Activated CD4-positive, alpha-beta T cell treated with anti-CD3 and anti-CD28 coated beads, Interleukin-2, Interleukin-6, amounts not matched to agents 100 ng/mL and 50 ng/mL, durations not matched to agents 16 hours and 8 hours (primary cell): ENCODE measurements at places on chromosomes 7 and 10.

GRCh38 chr10:52472406-52473146, 158.5 kb downstream of the DKK1 start:
- no peak for DNase-seq

DNA sequence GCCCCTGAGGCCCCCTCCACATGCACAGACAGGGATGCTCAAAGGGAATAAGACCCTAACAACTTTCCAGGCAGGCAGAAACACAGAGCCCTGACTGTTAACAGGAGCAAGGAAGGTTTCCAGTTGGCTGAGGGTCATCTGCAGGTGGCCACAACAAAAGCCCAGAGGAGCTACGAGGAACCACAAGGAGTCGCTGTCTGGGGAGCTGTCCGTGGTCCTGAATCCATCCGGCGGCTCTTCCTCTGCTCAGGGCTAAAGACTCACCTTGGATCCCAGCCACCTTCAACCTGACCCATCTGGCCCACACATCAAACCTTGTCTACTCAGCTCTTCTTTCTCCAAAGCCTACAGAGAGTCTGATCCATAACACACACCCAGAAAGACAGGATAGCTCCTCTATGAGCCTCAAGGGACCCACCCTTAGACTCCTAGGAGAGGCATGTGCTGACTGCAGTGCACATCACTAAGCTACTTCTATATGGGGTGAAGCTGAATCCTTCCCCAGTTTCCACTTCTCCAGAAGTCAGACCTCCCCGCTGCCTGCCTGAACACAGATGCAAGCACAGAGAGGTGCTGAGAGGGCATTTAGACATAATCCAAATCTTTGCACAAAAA, 104.0 kb downstream of the SLIT1 start:
- DNase-seq, result peak; percentile 64

DNA sequence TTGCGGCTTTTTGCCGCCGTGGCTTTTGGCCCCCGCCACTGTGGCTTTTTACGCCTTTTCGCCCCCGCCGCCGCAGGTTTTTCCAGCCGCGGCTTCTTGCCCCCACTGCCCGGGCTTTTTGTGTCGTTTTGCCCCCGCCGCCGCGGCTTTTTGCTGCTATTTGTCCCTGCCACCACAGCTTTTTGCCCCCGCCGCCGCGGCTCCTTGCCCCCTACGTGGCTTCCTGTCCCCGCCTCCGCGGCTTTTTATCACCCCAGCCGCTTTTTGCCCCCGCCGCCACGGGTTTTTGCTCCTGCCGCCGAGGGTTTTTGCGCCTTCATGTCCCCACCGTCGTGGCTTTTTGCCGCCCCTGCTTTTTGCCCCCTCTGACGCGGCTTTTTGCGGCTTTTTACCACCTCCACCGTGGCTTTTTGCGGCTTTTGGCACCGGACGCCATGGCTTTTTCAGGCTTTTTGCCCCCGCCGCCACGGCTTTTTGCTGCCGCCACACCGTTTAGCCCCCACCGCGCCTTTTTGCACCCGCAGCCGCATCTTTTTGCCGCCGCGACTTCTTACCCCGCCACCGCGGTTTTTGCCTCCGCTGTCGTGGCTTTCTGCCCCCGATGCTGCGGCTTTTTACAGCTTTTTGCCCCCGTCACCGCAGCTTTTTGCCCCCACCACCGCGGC, 637.0 kb downstream of the ZNF716 start:
- no peak for DNase-seq

- DNase-seq, result no peak
Observed at GRCh38 chr7:30864101-30864500, 47.6 kb upstream of the AQP1 start.

DNA sequence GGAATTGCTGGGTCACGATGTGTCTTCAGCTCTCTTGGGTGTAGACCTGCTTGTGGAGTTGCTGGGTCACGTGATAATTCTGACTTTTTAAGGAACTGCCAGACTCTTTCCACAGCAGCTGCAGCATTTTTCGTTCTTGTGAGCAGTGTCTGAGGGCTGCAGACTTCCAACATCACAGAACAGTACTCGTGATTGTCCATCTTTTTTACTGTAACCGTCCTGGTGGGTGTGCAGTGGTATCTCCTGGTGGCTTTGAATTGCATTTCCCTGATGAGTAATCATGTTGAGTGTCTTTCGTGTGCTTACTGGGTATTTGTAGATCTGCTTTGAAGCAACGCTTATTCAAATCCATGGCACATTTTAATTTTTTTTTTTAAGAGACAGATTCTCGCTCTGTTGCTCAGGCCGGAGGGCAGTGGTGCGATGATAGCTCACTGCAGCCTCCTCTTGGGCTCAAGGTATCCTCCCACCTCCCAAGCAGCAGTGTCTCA, 22.7 kb downstream of the INPP5A start:
- no peak for DNase-seq

DNA sequence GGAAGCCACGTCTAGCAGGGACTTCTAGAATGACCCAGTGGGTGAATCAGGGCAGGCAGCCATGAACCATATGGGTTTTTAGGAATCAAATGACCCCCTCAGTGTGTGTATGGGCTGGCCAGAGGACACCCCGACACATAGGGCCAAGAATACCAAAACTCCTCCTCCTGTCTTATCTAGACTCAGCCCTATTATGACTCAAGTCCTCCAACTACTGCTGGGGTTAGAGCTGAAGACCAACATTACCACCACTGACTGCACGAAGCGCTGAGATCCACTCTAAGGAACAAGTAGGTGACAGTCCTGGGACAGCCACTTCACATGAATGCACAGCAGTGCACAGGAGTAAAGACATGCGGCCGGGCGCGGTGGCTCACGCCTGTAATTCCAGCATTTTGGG, 11.5 kb upstream of the SVOPL start:
- no peak for DNase-seq

DNA sequence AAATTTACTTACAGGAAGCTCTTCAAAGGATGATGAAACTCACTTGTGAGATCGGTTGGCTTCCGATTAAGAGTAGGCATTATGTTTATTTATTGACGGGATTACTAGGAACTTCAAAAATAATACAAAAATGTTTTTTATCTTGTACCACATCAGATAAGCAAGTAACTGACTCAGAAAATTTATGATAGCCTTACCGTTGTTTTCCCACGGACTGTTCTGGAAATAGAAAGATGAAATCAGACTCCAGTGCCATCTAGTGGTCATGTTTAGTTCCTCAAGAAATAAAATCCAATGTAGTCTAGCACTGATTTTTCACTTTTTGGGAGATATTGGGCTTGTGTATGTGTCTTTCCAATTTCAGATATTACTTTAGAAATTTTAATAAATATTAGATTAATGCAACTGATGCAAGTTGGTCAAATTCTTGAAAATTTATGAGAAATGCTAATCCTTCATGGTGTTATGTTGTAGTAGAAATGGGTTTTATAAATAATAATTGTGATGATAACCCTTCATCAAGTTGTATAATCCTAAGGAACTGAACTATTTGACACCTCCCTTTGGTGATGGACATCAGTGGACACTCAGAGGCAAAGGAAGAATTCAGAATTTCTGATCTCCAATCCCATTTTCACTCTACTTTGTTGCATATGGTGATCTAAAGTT, 168.8 kb downstream of the TMEM26 start:
- peak; percentile 47 for DNase-seq

GRCh38 chr10:31343009-31343408, 24.0 kb downstream of the ZEB1 start:
- DNase-seq, result peak; percentile 79

DNA sequence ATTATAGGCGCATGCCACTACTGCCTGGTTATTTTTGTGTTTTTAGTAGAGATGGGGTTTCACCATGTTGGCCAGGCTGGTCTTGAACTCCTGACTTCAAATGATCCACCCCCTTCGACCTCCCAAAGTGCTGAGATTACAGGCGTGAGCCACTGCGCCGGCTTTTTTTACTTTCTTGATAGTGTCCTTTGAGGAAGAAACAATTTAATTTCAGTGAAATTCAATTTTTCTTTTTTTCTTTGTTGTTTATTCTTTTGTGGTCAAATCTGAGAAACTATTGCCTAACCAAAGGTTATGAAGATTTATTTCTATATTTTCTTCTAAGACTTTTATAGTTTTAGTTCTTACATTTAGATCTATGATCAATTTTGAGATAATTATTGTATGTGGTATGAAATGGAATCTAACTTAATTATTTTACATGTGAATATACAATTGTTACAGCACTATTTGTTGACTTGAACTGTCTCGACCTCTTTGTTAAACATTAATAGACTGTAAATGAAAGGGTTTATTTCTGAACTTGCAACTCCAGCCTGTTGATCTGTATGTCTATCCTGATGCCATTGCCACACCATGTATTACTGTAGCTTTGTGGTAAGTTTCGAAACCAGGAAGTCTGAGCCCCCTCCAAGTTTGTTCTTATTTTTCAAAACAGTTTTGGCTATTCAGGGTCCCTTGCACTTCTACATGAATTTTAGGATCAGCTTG, 19.8 kb upstream of the RASSF4 start:
- DNase-seq, result no peak

GRCh38 chr10:15849316-15849715, 11.0 kb downstream of the MINDY3 start:
- no peak for DNase-seq

- DNase-seq, result no peak
Observed at GRCh38 chr7:137937202-137937560, 64.7 kb downstream of the CREB3L2 start.

GRCh38 chr7:6178298-6179029, 94.0 kb downstream of the CYTH3 start:
- DNase-seq, result no peak

DNA sequence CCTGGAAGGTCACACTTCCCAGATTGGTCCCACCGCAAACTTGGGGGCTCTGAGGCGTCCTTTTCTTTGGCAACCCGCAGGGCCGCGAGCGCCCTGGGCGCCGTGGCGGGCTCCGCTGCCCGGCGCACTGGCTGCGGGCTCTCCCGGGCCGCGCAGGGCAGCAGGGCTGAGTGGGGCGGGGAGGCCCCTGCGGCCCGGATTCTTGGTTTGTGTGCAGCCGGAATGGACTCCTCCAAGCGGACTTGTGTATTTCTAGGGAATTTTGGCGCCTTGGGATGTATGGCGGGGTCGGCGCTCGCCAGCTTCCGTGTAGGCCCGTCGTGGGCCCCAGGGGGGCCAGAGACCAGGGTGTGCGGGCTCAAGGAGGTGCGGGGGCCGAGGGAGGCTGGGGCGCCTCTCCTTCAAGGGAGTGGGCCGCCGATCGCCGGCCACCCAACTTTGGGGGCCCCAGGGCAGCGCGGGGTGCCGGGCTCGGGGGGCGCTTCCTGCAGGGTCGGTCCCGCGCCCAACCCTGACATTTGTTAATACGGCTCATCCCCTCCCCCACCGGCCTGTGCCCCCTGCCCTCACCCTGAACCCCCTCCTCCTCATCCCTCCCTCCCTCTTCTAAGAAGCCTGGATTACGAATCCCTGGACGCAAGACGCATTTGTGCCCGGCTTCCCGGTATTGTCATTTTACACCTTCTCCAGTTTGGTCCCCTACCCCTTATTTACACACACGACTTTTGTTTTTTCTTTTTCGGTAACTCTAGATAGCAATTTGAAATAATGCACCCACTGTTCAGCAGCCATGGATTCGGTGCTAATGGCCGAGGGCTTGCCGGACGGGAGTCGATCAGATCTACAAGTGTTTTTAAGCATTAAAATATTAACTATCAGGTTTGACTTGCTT, 2.5 kb downstream of the TCF7L2 start:
- no peak for DNase-seq

DNA sequence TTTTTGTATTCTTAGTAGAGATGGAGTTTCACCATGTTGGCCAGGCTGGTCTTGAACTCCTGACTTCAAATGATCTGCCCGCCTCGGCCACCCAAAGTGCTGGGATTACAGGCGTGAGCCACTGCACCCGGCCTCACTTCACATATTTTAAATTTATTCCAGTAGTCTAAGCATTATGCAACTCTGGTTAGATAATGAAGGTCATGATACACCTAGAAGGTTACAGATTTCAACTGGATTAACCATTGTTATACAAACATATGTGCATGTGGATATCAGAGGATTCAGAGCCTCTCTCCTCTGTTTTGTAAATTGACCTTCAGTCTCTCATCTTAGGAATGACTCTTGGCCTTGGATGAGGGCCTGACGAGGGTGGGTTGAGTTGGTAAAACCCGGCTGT, 146.3 kb downstream of the DPP6 start:
- DNase-seq, result no peak

GRCh38 chr10:86664341-86665217, 3.7 kb upstream of the LDB3 start:
- DNase-seq, result no peak

DNA sequence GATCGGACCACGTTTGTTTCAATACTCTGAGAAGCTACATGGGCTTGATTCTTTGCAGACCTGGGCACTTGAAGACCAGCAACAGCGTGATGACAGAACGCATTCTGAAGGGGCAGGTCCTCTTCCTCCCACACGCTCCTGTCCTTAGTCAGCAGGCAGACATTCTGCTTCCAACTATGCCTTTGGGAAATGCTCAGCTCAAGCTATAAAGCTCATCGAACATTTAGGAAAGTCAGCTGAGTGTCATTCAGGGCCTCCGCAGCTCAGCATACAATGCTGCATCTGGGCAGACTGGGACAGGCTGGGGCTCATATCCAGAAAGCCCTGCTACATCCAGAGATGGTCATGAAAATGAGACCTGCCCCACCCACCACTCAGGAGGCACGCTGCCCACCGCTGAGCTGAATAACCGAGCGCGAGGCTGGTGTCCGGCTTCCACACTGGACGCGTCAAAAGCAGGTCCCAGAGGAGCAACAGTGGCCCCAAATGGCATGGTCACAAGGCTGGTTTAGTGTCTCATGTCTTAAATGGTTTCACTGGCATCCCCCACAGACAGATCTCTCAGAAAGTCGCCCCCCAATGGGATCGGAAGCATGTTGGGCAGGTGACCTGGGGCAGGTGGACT, 274.0 kb downstream of the DNAJB6 start:
- DNase-seq, result no peak

DNA sequence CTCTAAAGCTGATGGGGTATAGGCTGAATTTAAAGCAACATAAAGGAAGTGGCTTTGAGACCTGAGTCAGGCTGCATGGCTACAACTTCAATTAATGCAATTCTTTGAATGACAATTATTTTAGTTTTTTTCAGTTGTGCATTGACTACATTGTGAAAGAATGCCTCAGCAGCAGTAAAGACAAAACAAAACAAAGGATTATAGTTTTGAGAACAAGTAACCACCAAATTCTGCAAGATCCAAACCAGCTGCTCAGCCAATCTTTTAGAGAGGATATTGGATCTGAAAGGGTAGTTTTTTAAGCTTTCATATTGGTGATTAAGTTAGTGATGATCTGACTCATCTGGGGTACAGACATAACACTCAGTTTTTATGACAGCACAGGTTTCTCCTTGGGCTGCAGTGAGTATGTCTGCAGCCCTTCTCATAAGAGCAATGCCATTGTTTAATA, 40.6 kb upstream of the ABCA13 start:
- DNase-seq, result peak; percentile 75
